Kidney capillary endothelial cell (primary cell): ENCODE measurements at places on chromosomes 5 and 9.

DNA sequence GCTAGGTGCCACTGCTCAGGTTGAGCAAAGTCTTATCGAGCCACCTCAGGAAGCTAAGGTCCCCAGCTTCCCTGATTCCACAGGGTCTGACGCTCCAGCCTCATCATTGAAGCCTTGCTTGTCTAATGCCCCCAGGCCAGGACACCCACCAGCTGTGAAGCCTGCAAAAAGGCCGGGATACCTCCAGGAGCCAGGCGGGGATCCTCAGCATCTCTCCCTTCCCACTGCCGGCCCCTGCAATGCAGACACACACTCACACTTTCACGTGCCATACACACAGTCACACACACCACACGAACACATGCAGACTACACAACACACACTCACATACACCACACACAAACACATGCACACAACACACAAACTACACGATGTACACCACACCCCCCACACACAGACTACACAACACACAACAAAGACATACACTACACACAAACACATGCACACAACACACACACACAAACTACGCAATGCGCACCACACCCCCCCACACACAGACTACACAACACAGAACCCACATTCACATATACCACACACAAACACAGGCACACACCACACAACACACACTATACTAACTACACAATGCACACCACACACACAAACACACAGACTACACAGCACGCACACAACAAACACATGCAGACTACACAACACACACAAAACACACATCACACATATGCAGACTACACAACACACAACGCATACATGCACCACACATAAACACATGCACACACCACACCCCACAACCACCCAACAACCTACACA lies 17.8 kb upstream of the S1PR3 start:
- DNase-seq = no peak

DNA sequence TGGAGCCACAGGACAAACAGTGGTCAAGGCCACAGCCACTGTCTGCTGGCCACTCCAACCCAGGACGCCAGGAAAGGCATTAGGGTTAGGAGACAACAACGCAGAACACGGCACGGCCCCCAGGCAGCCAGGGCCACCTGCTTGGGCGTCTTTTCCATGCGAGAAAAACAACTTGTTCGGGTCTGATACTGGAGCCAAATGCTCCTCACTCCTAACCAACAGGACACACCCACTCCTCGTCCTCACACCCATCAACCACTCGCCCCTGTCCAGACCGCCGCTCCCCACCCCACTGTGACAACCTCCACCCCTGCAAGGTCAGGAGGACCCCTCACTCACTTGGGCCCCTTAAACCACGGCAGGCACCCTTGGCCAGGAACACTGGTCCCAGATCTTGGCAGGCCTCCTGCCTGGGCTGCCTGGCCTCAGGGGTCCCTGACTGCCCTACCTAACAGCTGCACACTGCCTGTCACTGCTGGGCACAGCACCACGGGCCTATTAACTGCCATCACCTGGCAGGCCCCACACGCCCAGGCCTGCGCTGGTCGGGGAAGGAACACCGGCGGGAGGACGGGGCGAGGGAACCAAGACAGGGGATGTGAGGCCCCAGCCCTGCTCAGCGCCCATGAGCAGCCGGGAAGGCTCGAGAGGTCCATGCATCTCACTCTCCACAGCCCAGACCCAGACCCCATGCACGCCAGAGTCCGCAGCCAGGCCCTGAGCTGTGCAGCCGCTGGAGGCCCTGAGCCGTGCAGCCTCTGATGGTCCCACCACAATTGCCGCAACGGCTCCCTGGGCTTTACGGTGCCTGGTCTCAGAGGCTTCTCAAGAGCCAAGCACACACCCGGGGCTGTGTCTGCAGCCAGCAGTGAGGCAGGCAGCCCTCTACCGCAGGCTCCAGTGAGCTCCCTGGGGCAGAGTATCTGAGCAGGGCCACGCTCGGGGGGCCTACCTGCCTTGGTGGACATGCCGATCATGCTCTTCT lies 13.8 kb downstream of the CLPTM1L start:
- no peak for DNase-seq

GRCh38 chr9:32782476-32783167 lies 718 bp upstream of the TMEM215 start:
- DNase-seq = no peak

- no peak for DNase-seq
Measured at GRCh38 chr5:96076451-96076850, 114.8 kb upstream of the ELL2 start.

DNA sequence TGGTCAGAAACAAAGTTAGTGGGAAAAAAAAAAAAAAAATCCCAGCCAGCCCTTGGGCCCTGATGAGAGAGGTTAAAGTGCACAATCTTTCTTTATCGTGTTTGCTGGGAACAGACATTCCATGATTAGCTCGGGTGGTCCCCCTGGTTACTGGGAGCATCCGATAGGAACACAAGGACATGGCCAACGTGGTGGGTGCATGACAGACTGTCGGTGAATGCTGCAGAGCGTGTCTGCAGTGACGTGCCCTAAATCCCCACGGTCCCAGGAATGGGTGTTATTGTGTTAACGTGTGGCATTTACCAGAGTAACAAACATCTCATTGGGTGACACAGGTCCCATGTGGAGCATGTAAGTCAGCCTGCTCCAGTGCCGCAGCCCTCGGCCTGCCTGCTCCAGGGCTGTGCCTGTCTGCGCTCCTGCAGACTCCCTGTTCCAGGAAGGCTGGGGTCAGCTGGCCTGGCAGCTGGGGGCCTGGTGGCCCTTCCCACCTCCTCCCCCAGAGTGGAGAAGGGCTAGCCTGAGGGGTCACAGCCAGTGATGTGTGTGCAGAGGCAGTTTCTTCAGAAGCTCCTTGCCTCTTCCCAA lies 34.3 kb upstream of the TBC1D2 start:
- DNase-seq = no peak

GRCh38 chr9:22383718-22384117 lies 62.9 kb upstream of the DMRTA1 start:
- no peak for DNase-seq

GRCh38 chr5:146642410-146642809 lies 126.4 kb upstream of the GPR151 start:
- no peak for DNase-seq

GRCh38 chr5:150778517-150779396 lies at the start of gene SMIM3:
Gene SMIM3 (plus strand): TSS chr5:150778757. CDS start chr5:150795441, 16,684 bp downstream.
- no peak for DNase-seq

DNA sequence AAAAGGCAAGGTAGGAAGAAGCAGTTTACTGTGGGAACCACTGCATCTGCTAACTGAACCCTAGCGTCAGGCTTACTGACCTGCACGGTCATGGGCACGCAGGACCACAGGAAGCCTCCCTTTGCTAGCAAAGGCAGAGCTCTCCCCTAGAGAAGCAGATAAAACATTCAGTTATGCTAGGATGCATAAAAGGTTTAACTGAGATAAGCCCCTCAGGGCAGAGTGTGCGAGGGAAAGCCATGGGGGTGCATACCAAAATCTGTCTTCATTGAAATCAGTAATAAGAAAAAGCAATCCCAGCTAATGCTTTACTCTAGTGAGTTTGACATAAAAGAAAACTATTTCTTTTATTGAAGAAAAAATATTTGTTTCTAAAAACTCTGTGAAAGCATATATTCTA lies 2403.7 kb upstream of the C9orf72 start:
- DNase-seq = no peak

GRCh38 chr9:71072587-71072986 lies 48.8 kb downstream of the TRPM3 start:
- DNase-seq = no peak

DNA sequence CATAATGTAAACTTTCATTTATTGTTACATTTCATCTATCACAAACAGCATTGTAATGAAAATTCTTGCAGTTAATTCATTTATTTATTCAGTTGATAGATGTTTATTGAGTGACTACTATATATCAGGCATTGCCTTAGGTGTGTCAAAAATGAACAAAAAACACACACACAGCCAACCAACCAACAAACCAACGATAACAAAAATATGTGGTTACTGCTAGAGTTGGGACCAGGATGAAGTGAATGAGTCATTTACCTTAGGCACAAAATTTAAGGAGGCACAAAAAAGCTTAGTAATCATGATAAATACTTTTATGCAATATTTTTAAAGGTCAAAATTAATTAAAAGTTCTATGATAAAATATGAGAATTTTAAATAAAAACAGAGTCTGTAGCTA lies 223.4 kb downstream of the CSNK1G3 start:
- DNase-seq = no peak

- DNase-seq = peak; percentile 76
Measured at GRCh38 chr9:128438343-128439109, 17.3 kb upstream of the ODF2 start.

DNA sequence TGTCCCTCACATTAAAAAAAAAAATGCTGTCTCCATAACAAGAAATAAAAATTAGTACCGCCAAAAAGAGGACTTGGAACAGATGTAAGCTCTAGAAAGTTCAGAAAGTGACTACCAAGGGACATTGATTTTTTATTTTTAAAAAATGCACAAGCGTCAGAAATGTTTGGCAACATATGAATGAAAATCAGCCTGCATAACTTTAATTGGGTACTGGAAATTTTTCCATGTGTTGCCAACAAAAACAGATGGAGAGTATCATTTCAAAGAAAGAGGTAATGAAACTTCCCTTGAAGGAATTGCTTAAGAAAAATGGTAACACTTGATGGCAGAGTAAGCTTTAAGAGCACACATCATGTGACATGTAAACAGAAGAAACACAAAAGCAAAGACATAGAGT lies 47.2 kb downstream of the OR2K2 start:
- no peak for DNase-seq

- no peak for DNase-seq
Measured at GRCh38 chr5:125611541-125611940, 811.7 kb upstream of the GRAMD2B start.

GRCh38 chr9:35341585-35341984 lies 148.3 kb upstream of the RUSC2 start:
- DNase-seq = peak; percentile 40

DNA sequence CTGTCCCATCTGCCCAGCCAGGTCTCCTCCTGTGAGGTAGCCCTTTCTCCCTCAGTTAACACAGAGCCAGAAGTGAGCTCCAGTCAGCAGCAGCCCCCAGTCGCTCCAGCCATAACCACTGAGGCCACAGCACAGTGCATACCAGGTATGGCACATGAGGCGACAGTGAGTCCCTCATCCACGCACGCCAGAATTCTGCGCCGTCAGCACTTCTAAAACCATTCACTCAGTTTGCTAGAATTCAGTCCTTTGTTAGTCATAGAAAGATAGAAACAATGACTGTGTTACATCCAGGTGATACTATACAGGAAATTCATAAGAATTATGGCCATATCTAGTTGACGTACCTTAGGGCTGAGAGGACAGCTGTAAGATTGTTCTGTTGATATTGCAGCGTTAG lies 88.5 kb downstream of the KIAA1958 start:
- DNase-seq = no peak

DNA sequence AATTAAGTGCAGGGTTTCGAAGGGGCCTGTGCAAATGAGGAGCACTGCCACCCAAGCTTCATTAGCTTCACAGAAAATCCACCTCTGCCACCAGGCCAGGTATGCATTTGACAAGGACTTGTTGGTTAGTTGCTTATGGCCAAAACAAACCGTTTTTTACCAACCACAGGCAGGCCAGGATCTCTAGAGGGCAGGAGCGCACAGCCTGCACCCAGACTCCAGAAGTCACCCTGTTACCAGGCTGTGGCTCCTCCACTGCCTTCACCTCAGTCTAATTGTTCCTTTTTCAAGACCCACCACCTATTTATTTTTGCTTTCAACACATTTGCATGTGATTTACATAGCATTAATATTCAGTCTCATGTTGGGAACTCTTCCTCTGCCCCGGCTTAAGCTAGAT lies 78.3 kb upstream of the HSPA9 start:
- DNase-seq = no peak

DNA sequence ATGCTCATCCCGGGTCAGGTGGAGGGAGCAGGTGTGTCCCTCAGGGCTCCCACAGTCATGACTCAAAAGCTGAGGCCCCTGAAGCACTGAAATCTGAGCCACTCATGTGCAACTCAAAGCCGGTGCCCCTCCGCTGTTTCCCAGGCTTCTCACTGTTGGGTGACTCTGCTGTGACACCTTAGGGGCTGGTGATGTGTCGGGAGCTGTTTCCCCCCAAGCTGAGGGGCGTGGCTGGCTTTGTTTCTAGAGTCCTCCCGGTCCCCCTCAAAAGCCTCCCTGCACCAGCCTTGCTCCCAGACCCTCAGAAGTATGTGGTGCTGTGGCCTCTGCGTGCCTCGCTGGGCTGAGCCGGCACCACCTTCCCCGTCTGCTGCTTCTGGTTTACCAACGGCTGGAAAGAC lies 39.7 kb downstream of the PLPP7 start:
- DNase-seq = no peak

DNA sequence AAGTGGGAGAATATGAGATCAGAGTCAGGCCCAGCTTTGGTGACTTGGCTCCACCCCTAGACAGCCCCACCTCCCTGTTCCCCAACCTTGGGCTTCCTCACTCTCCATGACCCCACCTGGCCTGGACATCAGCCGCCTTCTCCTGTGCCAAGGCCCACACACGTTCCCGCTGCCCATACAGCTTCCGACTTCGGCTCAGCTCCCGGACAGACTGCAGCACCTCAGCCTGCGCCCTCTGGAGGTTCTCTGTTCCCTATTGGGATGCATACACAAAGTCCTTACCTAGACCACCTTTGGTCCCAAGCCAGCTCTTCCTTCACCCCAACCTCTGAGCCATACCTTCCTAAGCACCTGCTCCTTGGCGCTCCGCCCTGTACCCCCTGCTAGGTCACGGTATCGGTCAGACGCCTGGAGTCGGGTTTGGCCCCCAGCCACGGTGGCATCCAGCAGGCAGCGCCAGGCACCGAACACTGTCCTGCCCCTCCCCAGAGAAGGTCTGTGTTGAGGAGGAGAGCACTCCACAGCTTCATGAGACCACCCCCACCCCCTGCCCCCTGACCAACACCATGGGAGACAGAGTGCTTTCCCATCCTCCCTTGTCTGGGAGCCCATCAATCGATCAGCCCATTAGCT lies 2.0 kb downstream of the FCHSD1 start:
- DNase-seq = no peak

DNA sequence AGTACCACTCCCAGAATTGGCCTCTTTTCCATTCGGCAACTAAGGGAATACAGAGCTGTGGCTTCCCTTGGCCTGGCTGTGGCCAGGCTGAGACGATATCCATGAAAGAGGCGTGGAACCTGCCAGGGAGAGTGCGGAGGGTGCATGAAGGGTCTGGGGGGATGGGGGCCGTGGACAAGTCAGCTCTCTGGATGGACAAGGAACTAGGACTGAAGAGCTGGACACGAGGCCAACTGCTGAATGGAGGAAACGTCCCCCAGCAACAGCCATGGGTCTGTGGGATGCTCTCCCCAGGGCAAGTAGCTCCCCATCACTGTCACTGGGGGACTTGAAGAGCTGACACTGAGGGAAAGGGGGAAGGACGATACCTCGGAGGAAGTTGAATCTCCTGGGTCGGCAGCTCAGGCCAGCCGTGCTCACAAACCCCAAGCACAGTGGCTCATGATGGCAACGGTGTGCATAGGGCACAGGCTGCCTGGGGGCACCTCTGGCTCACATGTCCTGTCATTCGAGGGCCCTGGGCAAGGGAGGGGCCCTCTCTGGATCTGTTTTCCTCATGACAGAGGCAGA lies 4.1 kb upstream of the OLFM1 start:
- no peak for DNase-seq

GRCh38 chr5:174642816-174643405 lies 81.5 kb upstream of the MSX2 start:
- no peak for DNase-seq

GRCh38 chr9:126630458-126631237 lies 16.9 kb downstream of the LMX1B start:
- DNase-seq = no peak

- DNase-seq = peak; percentile 81
Measured at GRCh38 chr5:71757590-71758543, 38.8 kb downstream of the CARTPT start.
